GM12864 (cell line): ENCODE measurements at places on chromosomes 1 and 21.

- DNase-seq: no peak
Observed at GRCh38 chr1:155983191-155984024, 5.1 kb upstream of the ARHGEF2 start.

DNA sequence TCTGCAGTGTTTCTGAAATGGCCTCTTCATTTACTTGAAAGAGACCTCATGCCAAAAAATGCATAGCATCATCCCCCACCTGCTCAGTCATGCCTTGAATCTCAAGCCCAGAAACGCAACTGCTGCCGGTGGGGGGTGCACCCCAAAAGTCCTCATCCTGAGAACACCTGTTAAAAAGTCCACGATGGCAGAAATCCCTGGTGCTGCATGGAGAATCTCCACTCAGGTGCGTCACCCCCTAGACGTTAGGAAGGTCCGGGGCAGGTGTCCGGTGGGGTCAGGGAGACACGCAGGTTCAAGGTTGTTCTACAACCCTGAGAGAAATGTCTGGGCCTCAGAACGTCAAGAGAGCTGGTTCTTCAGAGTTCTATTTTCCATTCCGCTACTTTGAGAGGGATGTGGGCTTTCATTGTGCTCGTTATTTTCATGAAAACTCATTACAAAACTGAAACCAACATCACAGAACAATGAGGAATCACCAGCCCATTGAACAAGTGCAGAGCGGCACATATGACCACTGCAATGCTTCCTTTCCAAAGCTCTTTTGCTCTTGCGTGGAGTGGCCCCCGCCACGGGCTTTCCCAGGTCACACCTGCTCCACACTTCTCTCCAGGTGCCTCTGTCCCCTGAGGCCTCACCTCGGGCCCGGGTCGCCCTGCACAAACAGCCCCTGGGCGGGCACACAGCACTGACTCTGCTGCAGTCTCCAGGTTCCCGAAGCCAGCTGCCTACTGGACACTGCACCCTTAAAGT lies 201.9 kb downstream of the TOMM20 start:
- DNase-seq: peak; percentile 84

DNA sequence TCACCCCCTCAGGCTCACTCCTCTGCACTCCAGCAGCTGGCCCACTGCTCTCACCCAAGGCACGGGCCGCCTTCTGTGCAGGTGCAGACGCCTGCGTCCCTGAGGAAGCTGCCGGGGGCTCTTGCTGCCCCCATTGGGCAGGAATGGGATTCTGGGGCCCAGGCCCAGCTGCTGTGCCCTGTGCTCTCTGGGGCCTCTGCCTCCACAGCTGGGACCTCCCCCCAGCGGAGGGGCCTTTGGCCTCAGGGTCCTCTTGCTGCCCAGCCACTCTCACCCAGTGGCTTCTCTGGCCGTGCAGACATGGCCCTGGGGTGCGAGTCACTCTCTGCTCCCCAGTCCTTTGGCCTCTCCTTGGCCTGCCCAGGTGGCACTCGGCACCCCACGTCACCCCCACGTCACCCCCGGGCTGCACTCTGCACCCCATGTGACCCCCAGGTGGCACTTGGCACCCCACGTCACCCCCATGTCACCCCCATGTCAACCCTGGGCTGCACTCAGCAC lies 19.1 kb upstream of the LRRC3 start:
- no peak for DNase-seq

DNA sequence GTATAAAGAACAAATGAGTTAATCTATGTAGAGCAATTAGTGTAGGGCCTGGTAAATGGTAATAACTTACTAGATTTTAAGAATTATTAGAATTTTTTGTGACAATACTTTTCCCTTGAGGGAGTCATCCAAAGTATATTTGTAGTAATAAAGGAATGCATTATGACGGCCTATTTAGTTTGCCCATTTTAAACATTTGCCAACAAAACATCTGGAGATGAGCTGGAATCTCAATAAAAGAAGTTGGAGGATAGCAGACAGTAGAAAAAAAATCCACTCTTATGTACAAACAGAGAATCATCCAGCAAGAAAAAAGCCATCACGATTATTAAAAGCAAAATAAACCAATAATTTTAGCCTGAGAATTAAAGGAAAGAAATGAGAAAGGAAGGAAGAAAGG lies 567.3 kb upstream of the ADAMTS5 start:
- DNase-seq: no peak

GRCh38 chr1:205354259-205355074 lies 2.3 kb downstream of the KLHDC8A start:
- peak; percentile 19 for DNase-seq

GRCh38 chr1:248625971-248626370 lies 8.9 kb downstream of the OR2T11 start:
- no peak for DNase-seq

GRCh38 chr1:111729946-111730681 lies 9.1 kb downstream of the INKA2 start:
- no peak for DNase-seq
